Activated naive CD8-positive, alpha-beta T cell treated with anti-CD3 and anti-CD28 coated beads, Interleukin-2, amount 50 U/mL, for 24 hours (primary cell): ENCODE measurements at places on chromosomes 1 and 21.

DNA sequence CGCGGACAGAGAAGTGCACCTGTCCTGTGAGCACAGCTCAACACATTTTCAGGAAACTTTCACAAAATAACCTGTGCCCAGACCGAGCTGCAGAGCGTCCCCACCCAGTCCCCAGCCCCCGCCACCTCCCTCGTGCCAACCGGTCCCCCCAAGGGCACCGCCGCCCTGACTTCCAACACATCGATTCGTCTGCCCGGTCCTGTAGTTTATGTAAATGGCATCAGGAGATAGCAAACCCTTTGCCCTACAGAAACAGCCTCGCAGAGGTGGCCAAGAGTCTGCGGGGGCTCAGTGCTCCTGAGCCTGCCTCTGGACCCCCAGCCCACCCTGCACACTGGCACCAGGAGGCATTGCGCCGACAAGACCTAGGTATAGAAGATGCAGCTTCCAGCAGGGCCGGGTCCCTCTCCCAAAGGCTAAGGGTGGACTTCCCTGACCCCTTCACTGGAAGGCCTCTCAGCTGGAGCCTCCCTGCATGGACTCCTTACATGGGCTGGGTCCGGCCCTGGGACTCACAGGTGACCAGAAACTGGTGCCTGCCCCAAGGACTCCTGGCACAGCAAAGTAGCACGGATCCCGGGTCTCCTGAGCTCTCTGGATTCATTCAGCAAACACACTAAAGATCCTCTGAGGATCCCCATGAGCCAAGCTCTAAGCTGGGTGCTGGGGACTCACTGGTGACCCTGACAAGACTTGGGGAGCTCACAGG, 6.6 kb upstream of the PLEKHG5 start:
- DNase-seq = no peak

DNA sequence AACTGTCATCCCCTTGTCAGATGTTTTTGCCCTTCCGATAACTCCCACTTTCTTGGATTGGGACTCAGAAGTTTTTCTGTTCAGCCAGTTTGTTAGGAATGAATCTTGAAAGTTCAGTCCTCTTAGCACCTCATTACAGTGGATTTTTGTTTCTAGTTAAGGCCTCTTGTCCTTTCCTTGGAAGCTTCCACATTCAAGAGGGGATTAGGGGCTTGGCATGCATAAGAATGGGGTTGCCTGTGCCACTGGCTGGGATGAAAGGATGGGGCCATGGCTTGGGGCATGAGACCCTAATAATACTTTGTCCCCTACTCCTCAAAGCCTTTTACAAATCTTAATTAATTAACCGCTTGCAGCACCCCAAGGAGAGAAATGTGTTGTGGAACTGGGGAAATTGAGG, 2.4 kb upstream of the DHDDS start:
- DNase-seq = no peak

GRCh38 chr1:62706985-62707743, 19.0 kb upstream of the DOCK7 start:
- no peak for DNase-seq

DNA sequence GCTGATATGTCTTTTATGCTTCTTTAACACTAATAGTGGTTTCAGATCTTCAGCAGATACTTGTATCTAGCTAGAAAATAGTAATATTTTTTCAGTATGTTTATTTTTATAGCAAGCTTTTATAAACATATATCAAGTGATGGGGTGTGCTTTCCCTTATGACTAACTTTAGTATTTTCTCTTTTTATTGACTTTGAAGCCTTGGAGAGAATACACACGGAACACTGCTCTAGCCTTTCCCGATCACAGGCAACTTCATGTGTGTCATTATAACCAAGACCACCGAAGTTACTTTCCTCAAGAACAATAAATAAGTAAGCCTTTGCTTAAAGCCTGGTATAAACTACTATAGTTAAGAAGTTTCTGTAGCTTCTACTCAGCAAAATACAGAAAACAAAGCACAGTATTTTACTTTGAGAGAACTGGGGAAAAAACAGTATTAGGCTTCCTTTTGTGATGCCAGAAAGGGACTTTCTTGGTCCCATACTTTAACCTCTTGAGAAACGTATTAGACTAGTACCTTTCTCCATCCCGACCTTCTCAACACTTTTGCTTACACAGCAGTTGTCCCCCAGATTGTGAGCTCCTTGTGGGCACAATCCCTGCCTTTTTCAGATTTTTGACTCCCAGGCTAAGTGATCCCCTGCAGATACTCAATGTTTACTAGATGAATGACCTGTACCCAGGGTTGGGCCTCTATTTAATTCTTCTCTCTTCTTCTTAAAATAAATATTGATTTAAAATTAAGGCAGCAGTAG, 3.3 kb downstream of the ADSS2 start:
- no peak for DNase-seq

DNA sequence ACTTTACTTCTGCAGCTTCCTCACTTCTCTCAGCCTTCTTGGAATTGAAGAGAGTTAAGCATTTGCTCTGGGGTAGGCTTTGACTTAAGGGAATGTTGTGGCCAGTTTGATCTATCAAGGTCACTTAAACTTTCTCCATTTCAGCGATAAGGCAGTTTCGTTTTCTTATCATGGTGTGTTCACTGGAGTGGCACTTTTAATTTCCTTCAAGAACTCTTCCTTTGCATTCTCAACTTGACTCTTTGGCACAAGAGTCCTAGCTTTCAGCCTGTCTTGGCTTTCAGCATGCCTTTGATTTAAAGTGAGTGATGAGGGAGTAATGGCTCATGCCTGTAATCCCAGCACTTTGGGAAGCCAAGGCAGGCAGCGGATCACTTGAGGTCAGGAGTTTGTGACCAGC, 38.7 kb downstream of the HS2ST1 start:
- no peak for DNase-seq

GRCh38 chr1:9601942-9602793, 13.5 kb downstream of the TMEM201 start:
- DNase-seq = no peak

- DNase-seq = peak; percentile 37
Measured at GRCh38 chr1:64898107-64898861, 68.1 kb downstream of the JAK1 start.
